ENCODE measurements at places on chromosomes 3 and 15.

DNA sequence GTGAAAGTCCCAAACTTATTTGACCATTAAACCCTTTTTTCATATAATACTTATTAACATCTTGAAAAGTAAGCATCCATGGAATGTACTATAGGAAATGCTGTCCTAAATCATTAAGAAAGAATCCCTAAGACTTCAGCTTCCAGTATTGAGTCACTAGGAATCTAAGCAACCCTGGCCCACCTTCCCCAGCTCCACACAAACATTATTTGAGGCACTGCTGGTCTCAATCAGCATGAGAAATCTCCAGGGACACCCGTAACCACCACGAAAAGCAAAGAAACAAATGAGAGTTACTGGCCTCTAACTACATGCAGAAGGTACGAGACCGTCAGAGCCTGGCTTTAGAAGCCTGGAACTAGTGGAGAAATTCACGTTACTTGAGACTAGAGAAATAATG is 68.2 kb downstream of the POLQ start:
- DNase-seq = no peak

DNA sequence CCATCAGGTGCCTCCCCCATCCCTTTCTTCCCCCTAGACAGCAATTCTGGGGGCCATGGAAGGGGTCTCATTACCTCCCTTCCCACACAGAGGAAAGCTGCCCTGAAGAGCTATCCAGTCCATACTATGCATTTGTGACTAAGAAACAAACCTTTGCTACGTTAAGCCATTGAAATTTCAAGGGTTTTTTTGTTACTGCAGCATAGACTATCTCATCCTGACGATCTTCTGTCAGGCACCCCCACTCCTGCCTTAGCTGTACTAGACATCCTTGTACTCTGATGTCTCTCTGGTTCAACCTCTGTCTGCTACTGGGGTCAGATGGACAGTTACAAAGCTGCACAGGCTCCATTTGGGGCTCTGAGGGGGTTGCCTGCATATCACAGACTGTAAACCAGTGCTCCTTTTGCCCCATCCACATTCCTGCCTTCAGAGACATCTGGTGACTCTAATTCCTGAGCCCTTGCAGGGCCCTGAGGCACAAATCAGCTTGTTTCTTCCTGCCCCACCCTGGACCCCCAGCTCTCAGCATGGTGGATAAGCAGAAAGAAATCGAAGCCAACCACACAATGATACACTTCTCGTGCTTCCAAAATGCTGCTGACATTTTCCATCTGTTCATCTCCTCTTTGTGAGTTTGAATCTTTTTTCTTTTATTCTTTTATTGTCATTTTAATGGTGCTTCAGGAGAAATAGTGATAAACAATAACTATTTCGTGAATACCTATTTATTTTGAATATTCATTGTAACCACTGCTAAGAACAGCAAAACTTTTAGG is 21.6 kb upstream of the NSMCE3 start:
- DNase-seq = no peak

DNA sequence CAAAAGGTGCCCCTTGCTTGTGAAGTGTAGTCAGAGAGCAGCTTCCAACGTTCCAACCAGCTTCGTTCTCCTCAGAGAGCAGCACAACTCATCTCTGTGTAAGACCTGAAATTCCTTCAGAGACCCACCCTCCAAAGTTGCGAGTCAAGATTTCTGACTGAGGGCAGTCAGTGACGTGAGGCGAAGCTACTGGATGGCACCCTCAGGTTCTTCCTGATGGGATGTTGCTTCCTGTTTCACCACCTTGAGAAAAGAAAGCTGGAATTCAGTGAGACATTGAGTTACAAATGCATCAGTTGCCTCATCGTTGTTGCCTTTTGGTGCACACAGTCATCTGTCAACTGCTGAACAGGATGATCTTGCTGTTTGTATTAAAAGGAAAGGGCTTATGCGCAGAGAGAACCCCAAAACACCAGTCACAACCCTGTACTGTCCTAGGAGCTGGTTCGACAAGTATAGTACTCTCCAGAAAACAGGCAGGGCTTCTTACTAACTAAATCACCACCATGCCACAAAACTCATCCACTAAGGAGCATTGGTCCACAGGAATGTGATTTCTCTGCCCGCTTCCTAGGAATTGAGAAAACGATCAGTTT is at the start of gene CERS3:
Gene CERS3 (minus strand): TSS at position 118 of the 596 bp plus-strand sequence. CDS start 27,101 bp downstream, outside the sequence.
- DNase-seq = no peak

DNA sequence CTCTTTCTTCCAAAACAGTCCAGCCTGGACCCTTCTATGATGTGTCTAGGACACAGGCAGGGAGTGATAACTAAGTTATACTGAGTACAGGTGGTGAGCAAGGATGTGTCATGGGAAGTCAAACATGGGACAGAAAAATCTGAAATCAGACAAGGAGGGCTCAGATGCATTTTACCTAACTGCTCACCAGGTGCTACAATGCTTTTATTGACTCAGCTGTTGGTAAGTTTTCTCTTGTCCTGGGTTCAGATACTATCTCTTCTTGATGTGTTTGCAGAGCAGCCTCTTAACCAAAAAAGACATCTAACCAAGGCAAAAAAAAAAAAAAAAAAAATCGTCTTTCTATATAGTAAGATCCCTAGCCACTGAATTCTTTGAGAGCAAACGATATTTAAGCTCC is 378.6 kb downstream of the VPS13C start:
- no peak for DNase-seq

DNA sequence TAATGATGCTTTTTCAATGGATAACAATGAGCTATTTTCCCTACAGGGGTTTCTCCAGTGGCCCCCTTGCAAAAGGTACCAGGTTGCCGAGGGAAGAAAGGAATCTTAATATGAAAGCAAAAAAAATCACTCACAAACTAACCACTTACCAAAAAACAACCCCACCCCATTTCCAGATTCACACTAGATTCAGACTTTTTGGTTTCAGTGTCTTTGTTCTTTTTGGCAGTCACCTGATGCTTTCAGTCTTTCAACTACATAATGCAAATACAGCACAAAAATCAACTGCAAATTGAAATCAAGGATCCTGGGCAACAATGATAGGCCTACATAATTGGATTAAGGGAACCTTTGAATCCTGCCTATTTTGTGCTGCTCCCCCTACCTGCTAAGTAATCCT is 71.1 kb upstream of the RAP2B start:
- no peak for DNase-seq

DNA sequence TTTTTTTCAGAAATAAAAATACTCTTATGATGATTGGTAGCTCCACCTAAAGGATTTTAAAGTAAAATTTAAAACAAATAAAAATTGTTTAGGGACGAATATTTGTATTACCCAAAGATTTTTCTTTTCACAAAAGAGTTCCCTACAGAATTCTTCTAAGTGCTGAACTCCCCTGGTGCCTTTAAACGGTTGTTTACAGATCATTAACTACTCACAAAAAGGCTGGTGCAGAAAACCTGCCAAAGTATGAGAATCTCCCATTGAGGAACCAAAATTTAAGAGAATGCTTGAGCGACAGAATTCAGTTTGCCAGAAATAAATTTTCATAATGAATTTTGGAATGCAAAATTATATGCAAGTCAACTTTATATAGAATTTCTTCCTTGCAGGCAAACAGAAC is 497.8 kb upstream of the NR2F2 start:
- no peak for DNase-seq

DNA sequence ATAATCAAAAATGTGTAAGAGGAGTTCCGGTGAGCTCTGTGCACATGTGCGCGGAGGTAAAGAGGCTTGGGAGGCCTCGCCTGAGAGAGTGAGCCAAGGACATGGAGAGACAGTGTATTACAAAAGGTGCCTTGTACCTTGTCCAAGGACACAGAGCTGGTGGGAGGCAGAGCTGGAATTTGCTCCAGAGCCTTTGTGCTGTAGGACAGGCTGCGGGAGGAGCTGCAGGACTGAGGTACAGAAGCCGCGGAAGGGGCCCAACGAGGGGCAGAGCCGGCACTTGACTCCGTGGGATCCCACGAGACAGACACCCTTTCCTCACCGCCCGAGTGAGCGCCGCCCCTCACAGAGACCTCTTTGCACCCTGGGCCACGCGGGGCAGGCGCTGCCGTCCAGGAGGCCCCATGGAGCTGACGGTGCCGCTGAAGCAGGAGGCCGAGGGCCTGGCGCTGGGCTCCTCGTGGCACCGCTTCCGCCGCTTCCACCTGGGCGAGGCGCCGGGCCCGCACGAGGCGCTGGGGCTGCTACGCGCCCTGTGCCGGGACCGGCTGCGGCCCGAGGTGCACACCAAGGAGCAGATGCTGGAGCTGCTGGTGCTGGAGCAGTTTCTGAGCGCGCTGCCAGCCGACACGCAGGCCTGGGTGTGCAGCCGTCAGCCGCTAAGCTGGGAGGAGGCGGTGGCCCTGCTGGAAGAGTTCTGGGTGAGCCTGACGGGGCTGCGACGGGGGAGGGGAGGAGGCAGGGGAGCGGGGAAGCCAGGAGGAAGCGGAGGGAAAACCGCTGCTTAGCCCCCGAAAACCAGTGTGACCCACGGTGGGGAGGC is 68.7 kb downstream of the SLTM start:
- no peak for DNase-seq

GRCh38 chr3:155647206-155647605 is 97.7 kb downstream of the PLCH1 start:
- no peak for DNase-seq

GRCh38 chr15:49890689-49891088 is 228.3 kb downstream of the ATP8B4 start:
- DNase-seq = no peak

DNA sequence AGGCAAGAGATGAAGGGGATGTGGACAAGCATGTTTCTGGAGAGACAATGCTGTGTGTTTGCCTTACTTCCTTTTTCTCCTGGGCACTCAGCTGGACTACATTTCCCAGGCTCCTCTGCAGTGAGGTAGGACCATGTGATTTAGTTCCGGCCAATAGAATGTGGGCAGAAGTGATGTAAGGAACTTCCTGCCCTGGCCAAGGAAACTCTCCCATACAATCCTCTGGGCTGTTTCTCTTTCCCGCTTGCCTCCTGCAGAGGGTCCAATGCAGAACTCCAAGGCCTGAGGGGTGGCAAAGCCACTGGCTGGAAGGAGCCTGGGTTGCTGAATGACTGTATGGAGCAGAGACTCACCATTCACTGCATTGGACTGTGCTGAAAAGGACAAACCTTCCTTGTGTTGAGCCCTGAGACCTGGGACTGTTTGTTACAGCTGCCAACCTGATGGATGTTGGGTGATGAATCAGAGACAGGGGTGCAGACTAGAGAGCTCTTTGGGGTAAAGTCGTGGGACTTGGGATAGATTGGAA is 82.7 kb upstream of the SLC6A6 start:
- peak; percentile 64 for DNase-seq

DNA sequence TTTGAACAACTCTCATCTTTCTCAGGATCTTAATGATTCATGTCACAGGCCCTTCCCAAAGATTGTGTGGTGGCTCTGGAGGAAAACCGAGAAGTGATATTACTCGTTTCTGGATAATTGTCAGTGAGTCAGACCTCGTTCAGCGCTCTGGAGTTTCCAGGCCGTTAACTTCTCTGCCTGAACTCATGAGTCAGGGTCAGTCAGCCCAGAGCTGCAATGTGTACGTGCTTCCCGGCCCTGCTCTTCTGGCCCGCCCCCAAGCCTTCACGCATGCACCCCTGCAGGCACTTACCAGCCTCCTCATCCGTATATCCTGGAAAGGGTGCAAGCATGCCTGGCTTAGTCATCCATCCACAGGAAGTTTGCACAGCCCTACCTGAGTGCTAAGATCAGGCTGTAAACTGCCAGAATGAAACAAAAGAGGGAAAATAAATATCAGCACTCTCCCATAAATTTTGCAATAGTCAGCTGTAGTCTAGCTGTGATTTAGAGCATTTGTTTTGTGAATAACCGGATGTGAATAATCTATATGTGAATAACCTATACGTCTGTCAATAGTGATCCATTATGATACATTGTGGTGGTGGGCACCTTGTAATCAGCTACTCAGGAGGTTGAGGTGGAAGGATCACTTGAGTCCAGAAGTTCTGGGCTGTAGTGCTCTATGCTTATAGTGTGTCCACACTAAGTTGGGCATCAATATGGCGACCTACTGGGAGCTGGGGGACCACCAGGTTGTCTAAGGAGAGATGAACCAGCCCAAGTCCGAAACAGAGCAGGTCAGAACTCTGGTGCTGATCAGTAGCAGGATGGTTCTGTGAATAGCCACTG is 35.3 kb upstream of the SEMA4B start:
- no peak for DNase-seq

Data from GM12892 (cell line).